ENCODE measurements at places on chromosomes 13 and 19.

DNA sequence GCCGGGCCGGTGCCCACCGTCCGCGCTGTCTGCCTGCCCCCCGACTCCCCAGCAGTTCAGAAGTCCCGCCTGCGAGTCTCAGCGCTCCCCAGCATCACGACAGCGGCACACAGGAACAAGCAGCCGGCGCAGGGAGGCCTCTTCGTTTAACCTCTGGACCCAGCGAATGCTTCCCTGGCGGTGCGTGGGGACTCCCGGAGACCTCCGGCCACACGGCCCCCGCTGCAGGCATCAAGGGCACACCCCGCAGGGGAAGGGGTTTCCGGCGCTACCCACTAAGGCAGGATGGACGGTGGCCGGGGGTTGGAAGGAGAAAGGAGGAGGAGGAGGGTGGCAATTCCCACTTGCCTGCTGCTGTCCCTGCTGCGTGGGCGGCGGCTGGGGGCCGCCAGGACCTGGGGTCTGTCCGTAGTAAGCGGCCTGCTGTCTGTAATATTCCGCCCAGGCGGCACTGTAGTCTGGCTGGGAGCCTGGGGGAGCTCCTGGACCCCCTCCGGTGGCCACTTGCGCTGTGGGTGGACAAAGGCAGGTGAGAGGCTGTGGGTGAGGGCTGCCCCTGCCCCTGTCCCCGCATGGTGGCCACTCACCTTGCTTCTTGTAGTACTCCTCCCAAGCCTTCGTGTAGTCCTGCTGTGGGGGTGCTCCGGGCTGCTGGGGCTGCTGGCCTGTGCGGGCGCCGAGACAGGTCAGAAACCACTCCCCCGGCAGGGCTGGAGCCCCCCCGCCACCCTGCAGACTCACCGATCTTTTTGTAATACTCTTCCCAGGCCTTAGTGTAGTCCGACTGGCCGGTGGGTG lies 9.6 kb downstream of the KHSRP start:
- no peak for DNase-seq

GRCh38 chr19:50557009-50557613 lies 11.1 kb downstream of the LRRC4B start:
- no peak for DNase-seq

DNA sequence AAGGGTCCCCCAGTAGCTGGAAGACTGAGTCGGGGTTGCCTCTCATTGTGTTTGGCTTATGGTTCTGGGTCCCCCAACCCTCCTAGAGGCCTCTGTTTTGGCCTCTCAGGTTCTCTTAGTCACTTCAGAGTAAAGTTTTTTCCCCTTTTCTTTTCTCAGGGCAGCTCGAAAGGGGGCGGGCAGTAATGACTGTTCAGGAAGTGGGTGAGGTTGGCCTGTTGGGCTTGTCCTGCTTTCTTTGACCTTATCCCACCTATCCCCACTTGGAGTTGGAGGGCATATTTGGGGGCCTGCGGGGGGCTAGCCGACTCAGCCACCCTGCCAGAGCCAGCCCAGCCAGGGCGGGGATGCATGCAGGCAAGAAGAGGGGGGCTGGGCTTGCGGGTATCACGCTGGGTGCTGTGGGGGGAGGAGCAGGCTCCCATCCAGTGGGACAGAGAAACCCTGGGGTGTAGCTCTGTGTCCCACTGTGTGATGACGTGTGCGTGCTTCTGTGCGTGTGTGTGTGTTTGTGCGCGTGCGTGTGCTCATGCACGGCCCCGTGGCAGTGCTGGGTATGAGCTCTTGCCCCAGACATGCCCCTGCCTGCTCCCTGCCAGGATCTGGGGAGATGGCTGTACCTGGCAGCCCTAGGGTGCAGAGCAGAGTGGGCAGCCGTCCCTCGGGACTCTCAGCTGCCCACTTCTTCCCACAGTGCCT lies 1.4 kb downstream of the CIC start:
- DNase-seq: peak; percentile 43

DNA sequence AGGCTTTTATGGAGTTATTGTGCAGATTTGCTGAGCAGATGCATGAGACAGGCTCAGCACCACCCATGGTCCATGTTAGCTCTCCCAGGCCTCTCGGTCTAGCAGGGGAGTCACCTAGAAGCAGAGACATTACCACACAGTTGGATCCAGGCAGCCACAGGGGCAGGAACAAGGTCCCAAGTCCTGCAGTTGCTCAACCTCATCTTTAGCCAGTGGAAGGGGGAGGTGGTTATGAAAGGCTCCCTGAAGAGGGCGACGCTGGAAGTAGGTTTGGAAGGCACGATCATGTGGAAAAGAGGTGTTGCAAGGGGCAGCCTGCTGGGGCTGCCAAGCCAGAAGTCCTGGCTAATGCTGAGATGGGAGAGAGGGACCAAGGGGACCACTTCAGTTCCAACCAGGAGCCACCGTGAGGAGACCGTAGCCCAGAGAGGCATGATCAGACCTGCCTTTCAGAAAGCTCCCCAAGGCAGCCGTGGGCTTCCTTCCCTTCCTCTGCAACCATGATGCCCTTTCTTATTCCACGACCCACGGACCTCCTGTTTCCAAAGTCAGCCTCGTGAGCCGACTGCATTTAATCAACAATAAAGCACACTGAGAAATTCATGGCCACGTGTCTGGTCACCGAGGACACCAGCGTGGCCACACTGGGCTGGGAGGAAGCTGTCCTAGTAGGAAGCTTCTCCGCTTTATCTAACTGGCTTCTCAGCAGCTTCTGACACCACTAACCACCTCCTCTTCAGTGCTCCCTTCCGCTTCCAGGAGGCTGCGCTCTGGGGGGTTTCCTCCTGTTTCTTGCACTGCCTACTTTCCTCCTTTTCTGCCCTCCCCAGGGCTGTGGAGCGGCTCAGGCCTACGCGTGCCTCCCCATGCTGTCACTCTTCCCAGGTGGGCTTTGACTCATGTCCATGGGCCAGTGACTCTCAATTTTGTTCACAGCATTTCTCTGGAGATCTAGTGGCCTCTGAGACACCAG lies 2.6 kb downstream of the AP1M1 start:
- DNase-seq: no peak

- DNase-seq: peak; percentile 35
These were observed 3.7 kb downstream of the TEX29 start for GRCh38 chr13:111323950-111324651.

GRCh38 chr19:41299755-41300089 lies 10.2 kb upstream of the CCDC97 start:
- peak; percentile 66 for DNase-seq

DNA sequence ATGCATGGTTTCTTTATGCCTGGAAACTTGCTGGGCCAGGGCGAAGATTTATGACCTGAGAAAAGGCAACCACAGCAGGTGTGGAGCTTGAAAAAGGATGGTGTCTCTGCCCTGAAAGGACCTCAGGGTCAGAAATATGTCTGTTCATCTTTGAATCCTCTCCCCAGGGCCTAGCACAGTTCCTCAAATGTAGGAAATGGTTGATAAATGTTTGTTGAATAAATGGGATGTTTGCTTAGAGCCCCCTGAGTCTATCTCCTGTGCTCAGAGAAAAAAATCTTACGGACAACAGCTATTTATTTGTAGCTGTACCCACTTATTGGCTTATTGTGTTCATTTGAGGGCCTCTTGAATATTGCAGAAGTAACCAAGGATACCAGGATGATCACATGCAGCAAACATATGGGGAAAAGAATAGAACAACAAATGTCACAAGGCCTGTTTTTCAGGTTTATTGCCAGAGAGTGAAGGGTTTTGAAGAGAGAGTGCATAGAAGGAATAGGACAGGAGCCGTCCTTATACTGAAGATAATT lies 114.5 kb downstream of the KLF5 start:
- no peak for DNase-seq

All from right forelimb (tissue), 1 donor.